Psoas muscle (tissue), 8 donors: ENCODE measurements at places on chromosomes 5 and 9. TPM values are rescaled to one million over a fixed set of nuclear protein-coding genes. Genes with fewer than 3 reads are reported as not detected.
A peak's percentile ranks its signal among the peaks of the same experiment; 100 is the strongest.

- DNase-seq: no peak
Measured at GRCh38 chr5:37045703-37046102, 169.1 kb downstream of the NIPBL start.

DNA sequence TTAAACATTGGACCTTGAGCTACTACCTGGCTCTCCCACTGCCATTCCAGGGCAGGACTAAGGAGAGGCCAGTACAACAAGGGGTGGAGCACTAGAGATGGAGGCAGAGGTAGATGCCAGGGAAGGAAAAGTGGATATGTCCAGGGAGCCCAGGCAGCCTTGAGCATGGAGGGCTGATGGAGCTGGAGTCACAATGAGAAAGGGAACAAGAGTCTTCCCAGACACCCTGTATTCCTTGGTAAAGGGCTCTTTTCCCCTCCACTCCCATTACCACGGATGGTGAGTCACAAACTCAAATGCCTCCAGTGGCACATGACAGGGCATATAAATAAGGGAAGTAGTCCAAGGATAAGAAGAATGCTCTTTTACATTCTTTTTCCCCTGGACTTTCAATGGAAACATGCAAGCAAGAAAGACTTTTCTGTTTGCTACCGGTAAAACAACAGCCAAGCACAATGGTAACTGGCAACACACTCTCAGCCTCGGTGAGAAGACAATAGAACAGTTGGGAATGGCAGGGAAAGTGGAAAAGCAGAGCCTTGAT, 16.7 kb downstream of the ERAP1 start:
- no peak for DNase-seq

DNA sequence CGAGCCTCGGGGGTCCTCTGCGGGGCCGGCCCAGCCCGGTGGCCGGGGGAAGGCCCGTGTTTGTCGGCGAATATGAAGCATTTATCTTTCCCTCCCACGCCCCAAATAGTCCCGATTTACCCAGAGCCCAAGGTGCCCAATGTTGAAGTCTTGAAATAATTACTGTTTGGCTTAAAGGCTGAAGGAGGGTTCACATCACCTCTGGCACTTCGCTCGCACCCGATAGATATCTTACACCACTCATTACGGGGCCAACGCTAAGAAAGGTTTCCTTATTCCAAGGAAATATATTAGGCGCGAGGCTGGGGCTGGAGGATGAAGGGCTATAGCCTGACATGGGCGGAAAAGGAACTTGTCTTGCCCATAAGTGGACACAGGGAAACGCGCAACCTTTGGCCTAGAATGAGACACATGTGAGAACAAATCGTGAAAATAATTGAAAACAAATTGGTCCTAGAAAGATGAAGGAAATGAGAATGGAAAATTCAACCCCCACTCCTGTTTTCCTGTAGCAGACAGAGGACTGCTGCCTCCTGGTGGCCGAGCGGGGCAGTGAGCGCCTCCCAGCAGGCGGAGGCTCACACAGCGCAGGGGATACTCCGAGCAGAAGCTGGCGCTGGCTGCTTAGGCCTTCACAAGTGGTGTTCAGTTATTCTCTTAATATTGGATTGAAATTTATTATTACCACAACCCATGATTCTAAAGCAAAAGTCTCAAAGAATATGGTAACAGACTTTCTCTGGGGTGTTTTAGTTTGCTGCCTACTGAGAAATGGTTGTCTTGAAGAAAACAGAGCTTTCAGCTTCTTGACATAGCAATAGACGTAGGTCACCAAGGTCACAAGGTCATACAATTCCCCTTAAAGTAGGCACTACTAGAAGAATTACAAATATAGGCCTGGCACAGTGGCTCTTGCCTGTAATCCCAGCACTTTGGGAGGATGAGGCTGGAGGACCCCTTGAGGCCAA, 7.9 kb downstream of the CCL21 start:
- DNase-seq: peak; percentile 81

GRCh38 chr9:115689331-115689730, 464.3 kb upstream of the PAPPA start:
- no peak for DNase-seq

GRCh38 chr5:137389042-137389441, 110.1 kb downstream of the SPOCK1 start:
- DNase-seq: no peak

DNA sequence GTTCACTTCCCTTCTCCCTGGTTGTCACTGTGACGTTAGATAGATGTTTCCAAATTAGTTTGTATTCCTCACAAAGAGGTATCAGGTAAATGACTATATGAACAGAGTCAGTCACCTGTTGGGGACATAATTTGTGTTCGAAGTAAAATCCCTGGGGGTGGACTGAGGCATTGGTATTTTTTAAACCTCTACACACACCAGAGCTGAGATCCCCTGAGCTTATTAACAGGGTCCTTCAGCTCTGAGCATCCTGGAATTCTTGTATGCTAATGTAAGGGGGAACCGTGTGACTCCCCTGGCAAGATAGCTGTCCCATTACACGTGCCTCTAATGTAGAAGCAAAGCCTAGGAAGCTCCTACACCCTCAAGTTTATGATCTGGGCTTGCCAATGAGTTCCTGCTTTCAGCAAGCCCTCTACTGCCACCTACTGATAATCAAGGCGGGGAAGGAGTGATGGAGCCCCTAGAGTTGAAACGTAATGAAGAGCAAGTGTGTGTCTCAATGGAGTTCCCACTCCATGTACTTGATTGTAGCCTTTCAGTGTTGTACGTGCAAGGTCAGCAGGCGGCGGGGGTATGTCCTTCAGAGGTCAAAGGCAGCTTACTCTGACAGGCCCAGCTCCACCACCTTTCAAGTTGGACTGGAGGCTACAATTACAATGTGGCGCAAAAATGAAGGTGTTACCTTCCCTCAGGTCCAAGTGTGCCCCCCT, 14.4 kb downstream of the PRKACG start:
- no peak for DNase-seq

- DNase-seq: peak; percentile 28
Measured at GRCh38 chr5:438481-438981, 4.4 kb upstream of the EXOC3 start.

GRCh38 chr9:99362321-99362720, 140.2 kb downstream of the SEC61B start:
- no peak for DNase-seq

DNA sequence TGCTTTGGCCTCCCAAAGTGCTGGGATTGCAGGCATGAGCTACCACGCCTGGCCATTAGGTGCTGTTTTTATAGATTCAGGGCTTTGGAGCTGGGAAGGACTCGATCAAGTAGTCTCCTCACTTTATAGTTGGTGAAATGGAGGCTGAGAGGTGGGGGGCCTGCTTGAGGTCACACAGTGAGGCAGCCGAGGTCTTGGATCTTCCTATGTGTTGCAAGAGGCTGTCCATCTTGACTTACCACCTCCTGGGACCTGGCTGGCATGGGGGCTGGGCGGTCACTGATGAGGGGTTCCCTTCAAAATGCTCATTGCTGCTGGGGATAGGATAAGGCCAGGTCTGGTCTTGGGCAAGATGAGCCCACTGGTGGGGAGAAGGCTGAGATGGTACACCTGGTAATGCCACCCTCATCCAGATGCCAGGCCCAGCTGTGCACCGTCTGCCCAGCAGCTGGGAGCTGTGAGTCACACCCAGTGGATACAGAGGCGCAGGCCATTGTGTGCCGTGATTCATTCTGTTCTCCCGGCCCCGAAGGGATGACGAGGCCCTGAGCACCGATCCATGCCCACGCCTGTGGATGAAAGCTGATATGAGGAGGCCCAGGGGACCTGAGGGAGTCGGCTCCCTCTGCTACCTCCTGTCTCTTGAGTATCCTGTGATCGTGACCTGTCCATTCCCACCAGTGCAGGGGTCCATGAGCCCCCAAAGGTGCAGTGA, 10.5 kb upstream of the NDST1 start:
- peak; percentile 91 for DNase-seq

DNA sequence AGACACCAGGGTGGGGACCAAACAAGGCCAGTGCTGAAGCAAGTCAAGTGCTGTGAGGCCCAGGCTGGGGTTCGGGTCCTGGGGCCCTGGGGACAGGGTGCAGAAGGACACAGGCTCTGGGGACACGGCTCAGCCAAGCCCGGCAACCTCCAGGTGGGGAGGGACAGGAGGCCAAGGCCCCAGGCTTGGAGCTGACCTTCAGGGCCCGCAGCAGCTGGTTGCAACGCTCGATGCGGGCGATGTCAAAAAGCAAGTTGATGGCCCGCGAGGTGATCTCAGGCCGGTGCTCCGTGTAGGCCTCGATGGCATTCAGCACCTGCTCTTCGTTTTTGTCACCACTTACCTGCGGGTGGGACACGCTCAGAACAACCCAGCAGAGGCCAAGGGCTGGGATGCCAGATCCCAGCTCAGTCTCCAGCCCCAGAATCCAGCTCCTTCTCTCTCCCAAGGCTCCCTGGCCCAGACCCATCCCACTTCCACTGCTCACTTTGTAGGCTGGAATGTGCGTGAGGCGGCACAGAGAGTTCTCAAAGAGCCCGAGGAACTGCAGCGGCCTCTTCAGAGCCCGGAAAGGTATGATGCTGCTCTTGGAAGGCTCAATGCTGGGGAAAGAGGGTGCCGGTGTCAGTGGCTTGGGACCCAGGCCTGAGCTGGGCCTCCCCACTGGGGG, 20.7 kb downstream of the ZER1 start:
- no peak for DNase-seq

DNA sequence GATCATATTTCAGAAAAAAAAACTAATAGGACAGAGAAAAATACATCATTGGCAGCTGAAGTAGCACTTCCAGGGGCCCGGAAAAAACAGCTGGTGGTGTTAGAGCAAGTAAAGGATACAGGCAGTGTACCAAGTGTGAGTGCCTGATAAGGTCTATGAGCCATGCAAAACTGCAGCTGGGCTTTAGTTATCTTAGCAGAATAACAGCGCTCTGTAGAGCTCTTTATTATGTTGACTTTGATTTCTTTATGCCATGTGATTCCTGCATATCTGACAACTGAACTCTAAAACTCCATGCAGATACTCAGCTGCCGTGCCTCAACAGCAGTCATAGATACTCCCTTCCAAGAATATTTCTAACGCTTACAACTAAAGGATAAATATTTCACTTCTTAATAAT, 119.5 kb downstream of the CAAP1 start:
- DNase-seq: no peak

DNA sequence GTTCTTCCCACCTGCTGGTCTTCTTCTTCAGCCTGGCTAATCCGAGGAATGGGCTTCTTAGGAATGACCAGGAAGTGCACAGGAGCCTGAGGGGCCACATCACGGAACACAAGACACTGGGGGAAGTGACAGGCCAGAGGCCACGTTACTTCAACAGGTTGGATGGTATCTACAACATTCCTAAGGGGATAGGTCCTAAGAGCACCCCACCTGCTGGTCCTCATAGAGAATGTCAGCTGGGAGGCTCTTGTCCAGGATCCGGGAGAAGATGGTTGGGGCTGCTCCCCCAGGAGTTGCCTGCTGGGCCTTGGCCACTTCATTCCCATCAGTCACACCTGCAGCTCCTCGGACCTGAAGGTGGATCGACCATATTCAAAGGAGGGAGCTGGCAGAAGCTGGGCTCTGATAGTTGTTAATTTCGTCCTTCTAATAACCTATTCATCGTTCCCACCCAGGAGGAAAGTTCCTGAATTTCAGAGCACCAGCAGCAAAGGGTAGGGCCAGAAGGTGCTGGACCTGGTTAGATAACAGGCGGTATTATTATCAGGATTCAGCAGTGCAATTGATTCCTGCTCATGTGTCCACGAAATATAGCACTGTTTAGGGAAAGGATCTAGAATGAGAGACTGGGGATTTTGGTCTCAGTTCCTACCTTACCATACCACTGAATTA, 1.3 kb downstream of the HINT2 start:
- DNase-seq: no peak

GRCh38 chr5:150490754-150491153, 17.2 kb upstream of the NDST1 start:
- DNase-seq: no peak

GRCh38 chr5:140969880-140970279, 3.6 kb downstream of the PCDHAC2 start:
- DNase-seq: no peak

Gene ABCA1
- 26.1 TPM for total RNA-seq

Gene KCNV2
- total RNA-seq: not detected

Gene HAPLN1
- total RNA-seq: not detected

Gene PCDHGB5
- 5.1 TPM for total RNA-seq

Gene CDKN2B-AS1
- not detected for total RNA-seq
